ENCODE measurements at places on chromosomes 6 and 20. TPM values are rescaled to one million over a fixed set of nuclear protein-coding genes. Genes with fewer than 3 reads are reported as not detected.

GRCh38 chr20:3247638-3248037 is 8.6 kb upstream of the SLC4A11 start:
- DNase-seq, result no peak

DNA sequence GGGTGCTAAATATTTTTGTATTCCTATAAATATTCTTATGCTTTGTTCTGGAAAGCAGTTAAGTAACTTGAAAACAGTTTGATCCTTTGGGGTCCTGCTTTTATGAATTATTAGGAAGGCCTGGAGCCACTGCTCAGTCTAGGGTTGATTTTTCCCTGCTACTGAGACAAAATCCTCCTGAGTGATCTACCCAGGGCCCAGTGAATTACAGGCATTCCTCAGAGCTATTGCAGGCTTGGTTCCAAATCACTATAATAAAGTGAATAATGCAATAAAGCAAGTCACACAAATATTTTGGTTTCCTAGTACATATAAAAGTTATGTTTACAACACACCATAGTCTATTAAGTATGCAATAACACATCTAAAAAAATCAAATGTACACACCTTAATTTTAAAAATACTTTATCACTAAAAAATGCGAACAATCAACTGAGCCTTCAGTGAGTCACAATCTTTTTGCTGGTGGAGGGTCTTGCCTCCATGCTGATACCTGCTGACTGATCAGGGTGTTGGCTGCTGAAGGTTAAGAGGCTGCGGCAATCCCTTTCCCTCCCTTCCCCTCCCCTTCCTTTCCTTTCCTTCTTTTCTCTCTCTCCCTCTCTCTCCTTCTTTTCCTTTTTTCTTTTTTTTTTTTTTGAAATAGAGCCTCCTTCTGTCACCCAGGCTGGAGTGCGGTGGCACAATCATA is 43.0 kb downstream of the DNAAF9 start:
- no peak for DNase-seq

DNA sequence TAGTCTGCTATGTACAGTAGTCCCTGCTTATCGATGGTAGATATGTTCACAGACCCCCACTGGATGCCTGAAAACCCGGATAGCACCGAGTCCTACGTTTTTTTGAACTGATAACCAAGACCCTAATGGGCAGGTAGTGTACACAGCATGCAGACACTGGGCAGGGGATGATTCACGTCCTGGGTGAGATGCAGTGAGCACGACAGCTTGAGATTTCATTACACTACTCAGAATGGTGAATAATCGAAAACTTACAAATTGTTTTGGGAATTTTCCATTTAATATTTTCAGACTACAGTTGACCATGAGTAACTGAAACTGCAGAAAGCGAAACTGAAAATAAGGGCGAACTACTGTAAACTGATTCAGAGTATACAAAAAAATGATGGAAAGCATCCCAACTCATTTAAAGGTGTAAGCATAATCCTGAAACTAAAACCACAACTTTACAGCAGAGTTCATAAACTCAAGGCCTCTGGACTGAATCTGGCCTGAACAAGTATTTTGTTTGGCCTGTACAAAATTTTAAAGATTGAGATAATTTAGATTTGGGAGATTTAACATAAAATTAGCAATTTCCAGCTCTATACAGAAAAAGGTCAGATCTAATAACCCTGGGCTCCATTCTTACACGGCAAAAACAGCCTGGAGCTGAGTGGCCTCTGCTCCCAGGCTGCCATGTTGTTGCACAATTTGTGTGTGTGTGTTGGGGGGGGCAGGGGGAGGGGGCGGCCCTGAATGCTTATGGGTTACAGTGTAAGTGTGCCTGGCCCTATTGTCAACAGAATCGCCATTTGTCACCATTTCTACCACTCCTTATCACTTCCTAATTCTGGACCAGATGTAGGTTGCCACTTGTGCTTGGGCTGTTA is 34.9 kb downstream of the RNF24 start:
- peak; percentile 70 for DNase-seq

- DNase-seq, result peak; percentile 63
Measured at GRCh38 chr20:33893314-33893713, 82.2 kb downstream of the CHMP4B start.

DNA sequence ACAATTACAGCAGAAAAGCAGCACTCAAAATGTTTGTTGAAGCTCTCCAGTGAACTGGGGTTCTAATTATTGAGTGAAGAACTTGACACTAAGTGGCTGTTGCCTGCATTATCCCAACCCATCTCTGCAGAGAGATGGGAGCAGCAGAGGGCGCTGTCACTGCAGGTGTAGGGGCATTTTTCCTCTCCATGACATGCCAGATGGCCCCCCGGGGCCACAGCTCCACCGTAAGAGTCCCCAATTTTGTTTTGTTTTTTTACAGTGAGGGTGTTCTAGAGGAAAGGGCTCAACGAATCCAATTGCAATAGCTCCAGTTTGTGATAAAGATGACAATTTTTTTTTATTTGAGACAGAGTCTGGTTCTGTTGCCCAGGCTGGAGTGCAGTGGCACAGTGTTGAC is 1.9 kb upstream of the FUCA2 start:
- DNase-seq, result no peak

- DNase-seq, result no peak
Measured at GRCh38 chr20:49696594-49696993, 17.1 kb downstream of the B4GALT5 start.

DEF6 gene
- 0.06 TPM for total RNA-seq

ABHD16B gene
- not detected for total RNA-seq

ATP6V1G2 gene
- total RNA-seq, result 3.3 TPM

ERVFRD-1 gene
- not detected for total RNA-seq

HUS1B gene
- 0.17 TPM for total RNA-seq
